ENCODE measurements at places on chromosomes 4 and X.

GRCh38 chrX:94058728-94059382 lies 384.8 kb downstream of the FAM133A start:
- DNase-seq = no peak

GRCh38 chr4:76307660-76308014 lies 1.1 kb downstream of the STBD1 start:
- DNase-seq = no peak

DNA sequence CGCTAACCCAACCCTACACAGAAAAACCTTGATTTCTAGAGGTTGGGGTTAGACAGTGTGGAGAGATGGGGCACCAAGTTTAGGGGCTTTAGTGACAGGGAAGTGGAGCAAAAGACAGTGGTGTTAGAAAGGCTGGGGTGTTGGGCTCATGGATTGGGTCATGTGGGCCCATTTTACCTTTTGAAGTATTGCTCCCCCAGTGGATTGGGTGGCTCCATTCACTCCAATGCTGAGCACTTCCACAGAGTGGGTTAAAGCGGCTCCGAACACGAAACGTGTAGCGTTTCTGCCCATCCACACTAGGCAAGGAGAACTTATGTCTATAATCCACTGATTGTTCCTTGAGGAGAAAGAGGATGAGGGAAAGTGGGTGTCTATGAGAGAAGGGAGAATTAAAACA lies 2.3 kb downstream of the IL2RG start:
- no peak for DNase-seq

- DNase-seq = no peak
These were observed 99.5 kb downstream of the NEUROG2 start for GRCh38 chr4:112416464-112416863.

GRCh38 chrX:14496674-14497073 lies 32.7 kb upstream of the GLRA2 start:
- DNase-seq = no peak

DNA sequence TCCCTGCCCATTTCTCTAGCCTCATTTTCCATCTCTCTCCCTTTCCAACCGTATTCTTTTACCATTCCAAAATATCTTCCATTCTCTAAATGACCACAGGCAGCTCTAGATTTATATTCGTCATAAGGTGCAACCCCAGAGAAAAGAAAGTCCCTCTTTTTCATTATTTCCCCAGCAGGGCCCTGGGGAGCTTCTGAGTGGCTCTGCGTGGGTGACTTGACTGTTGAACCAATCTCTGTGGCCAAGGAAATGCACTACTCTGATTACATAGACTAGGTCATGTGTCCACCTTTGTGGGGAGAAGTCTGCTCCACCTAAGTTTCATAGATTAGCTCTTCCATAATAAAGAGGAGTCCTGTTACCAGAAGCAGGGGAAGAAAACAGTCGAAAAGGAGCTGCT lies 51.4 kb downstream of the ATOH1 start:
- DNase-seq = no peak

DNA sequence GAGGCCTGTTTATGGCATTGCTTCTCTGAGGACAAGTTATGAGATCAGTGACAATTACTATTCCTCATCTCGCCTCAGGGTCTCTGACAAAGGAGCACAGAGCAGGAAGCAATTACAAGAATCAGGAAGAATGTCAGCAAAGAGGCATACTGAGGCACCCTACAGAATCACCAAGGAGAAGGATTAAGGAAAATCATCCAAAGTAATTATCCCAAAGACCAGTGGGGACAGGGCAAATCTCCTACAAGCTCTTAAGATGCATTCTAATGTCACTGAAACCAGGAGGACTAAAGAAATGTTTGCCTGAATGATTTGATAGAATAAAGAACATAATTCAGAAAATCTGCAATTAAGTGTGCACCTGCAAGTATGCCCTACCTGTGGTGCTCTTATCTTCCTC lies 206.2 kb downstream of the RCHY1 start:
- no peak for DNase-seq

GRCh38 chr4:133147921-133148689 lies 989 bp upstream of the PCDH10 start:
- DNase-seq = no peak

DNA sequence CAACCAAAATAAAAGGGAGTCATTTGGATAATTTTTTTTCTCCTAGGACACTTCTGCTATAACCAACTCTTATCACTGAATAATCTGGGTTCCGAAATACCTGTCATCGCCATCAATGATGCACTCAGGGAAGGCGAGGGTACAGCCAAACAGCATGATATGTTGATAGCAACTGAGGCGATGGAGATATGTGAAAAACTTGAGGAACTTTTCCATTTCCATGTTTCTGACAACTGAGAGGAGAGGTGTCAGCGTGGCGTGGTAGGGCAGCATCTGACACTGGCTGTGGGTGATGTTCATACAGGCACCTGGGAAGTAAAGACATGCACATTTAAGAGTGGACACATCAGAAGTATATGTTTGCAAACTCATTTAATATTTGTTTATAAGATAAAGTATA lies 74.6 kb downstream of the CORIN start:
- no peak for DNase-seq

DNA sequence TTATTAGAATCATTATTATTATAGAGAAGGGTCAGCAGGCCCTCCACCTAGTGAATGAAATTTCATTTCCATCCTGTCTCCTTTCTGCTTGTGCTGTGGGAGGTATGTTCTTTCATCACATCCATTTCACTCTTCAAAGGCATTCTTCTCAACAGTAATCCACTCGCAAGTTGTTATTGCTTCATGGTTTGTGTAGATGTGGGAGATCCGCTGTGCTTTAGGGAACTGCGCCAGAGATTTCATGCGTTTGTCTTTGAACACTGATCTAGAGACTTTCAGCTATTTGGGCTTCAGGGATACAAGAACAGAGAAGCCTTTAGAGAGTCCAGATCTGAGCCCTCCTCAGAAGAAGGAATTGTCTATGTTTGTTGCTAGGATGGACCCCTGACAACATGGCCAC lies 53.5 kb upstream of the PUDP start:
- no peak for DNase-seq

DNA sequence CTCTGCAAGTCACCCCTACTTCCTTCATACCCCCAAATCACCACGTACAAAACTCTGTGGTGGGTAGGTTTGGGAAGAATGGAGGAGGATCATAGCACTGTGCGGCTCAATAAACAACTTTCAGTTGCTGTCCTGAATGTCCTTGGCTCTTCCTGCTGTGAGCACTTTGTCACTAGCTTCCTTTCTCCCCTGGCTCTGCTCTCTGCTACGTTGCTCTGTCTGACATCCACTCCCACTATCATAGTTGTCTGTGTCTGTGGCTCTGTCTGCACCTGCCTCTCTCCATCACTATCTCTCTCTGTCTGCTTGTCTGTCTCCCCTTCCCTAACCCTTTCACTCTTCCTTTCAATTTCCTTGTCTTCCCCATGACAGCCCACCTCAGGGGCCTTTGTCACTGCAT lies 21.2 kb upstream of the SMPX start:
- DNase-seq = no peak

DNA sequence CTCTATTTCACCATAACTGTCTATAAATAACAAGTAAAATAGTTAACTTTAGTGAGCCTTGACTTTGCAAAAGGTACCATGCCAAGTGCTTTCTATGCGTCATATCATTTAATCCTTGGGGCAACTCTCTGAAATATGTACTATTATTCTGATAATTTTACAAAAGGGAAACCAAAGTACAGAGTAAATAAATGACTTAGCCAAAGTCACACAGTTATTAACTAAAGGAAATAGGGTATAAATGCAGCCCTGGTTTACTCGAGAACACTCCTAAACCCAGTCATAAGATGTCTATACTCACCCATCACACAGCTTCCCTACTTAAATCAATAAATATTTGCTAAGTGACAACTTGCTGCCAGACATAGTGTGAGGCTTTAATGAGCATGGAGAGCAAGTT lies 14.4 kb downstream of the KCTD8 start:
- DNase-seq = no peak

DNA sequence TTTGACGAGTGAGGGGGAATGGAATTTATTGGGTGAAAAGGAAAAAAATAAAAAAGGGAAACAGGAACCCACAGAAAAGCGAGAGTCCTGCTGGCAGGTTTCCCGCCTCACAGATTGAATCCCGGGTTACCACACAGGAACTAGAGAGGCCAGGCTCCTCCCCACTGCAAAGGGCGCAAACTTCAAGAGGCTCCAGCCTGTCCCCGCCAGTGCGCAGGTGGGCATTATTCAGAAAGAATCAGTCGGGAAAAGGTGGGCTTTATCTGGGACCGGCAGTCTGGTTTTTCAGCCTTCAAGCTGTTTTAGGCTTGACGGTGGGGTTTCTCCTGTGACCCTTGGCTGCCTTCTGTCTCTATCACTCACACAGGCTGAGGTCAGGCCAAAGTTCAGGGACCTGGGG lies 1496.8 kb downstream of the RPA4 start:
- no peak for DNase-seq

DNA sequence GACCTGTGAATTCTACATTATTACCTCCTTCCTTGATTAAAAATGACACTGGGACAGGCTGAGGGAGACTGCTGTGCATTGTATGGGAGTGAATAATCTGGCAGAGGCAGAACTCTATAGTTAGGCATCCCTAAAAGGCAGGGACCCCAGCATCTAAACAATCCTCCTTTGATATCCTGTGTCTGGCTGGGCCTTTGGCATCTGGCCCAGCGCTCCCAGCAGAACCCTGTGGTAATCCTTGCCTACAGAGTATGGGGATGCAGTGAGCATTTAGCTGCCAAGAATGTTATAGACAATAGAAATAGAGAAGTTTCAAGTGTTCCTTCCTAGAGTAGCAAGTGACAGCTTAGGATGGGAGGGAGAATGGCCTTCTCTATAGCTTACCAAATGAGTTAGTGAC lies 38.5 kb downstream of the ZCCHC12 start:
- no peak for DNase-seq

DNA sequence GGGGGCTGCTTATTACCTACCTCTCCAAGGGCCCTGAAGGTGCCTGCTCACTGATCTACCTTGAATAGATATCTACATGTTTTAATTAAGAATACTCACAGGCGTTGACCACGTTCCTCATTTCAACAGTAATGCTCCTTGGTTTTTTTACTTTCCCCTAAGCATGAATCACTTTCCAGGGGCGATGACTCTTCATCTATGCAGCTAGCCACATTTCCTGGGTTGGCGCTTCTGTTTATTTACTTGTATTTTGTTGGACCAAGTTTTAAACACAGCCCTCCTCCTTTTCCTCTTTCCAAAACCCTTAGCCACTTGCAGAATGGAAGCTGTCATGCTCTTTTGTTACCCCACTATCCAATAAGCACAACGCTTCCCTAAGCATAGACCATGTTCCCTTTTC lies 50.8 kb downstream of the CBLL2 start:
- DNase-seq = no peak

DNA sequence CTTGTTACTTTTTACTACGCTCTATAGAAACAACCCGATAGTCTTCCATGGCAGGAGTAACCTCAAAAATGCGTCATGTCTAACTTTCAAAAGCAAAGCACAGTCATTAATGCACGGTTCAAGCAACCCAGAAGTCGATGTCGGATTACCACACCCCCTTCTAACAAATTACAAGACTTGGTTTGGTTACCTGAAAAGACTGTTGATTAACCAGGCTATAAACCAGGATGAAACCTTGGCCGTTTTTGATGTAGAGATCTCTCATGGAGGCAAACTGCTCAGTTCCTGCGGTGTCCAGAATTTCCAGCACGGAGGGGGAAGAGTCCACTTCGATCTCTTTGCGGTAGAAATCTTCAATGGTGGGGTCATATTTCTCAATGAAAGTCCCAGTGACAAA lies 2.4 kb downstream of the RAP2C start:
- DNase-seq = no peak

All from thoracic aorta (tissue), 2 donors.